ENCODE measurements at places on chromosomes 1 and 21.

- DNase-seq: no peak
These were observed 3.5 kb downstream of the KLHDC7A start for GRCh38 chr1:18484276-18484675.

- no peak for DNase-seq
These were observed 7.2 kb downstream of the INAVA start for GRCh38 chr1:200901796-200902444.

DNA sequence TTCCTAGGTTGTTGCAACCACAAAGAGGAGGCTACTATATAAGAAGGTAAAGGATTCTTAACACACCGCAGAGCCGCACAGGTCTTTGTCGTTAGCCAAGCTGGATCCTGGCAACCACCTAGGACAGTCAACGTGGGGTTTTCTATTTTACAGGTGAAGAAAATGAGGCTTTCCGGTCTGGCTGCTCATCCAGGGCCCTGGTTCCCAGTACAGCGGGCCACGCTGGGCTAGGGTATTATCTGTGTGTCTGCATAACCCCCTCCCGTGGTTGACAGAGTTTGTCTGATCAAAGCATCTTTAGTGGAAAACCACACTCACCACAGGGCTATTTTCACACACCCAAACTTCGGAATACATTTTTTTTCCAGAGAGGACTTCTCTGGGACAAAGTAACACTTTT, 39.0 kb upstream of the PDE9A start:
- DNase-seq: no peak

- no peak for DNase-seq
These were observed 426.5 kb upstream of the BRINP3 start for GRCh38 chr1:190904091-190904695.

DNA sequence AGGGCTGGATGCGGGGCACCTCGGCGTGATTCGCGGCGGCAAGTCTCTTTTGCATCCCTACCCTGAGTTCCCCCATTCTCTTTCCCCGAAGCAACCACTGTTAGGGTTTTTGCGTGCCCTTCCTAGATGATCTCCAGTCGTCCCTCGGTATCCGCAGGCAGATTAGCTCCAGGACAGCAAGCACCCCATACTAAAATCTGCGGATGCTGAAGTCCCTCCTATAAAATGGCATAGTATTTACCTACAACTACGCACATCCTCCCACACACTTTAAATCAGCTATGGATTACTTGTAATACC, 22.8 kb upstream of the CFAP126 start:
- no peak for DNase-seq

DNA sequence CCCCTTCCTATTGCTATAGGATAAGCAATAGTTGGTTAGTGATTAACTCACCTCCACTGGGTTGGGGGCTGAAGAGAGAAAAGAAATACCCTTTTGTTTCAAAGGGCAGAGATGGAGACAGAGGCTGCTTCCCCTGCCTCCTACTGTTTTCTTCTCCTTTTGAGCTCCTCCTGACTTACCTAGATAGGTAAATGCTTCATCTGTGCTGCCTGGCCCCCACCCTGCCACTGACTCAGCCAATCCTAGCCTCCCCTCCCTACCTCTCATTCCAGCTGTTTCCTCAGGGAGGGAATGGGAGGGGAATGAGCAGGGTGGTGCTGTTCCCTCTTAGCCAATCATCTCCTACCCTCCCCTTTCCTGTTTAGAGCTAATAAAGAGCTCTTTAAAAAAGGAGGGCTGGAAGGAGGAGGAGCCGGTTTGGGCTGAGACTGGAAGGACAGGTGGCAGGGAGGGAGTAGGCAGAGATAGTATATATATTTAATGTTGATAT, at the start of gene C1orf116:
Gene C1orf116, minus strand, starts transcription at position 229 of the 490 bp plus-strand sequence. CDS start 5,158 bp downstream, outside the sequence.
- peak; percentile 70 for DNase-seq

DNA sequence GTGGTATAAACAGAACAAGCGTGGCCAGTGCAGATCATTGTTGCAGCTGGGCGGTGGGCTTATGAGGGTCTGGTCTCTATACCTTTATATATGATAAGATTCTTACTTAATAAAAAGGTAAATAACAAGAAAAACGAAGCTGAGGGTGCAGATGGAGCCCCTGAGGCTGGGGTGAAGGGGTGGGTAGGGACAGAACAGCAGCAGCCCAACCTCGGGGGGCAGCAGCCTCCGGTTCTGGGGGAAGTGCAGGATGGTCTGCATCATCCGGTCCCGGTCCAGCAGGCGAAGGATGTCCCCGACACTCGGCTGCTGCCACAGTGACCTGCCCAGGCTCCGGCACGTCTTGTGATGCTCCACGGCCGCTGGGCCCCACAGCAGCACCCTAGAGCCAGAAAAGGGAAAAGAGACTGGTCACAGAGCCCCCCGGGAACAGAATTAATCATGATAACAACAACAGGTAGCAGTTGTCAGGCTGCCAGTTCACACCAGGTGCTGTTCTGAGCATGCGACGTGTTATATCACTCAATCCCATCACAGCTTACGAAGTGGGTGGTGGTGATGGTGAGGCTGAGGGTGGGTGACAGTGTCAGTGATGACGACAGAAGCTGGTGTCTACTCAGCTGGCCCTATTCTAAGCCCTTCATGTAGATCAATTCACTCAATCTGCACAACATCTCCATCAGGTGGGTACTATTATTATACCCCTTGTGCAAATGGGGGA, 35.5 kb downstream of the MRAP start:
- DNase-seq: no peak

DNA sequence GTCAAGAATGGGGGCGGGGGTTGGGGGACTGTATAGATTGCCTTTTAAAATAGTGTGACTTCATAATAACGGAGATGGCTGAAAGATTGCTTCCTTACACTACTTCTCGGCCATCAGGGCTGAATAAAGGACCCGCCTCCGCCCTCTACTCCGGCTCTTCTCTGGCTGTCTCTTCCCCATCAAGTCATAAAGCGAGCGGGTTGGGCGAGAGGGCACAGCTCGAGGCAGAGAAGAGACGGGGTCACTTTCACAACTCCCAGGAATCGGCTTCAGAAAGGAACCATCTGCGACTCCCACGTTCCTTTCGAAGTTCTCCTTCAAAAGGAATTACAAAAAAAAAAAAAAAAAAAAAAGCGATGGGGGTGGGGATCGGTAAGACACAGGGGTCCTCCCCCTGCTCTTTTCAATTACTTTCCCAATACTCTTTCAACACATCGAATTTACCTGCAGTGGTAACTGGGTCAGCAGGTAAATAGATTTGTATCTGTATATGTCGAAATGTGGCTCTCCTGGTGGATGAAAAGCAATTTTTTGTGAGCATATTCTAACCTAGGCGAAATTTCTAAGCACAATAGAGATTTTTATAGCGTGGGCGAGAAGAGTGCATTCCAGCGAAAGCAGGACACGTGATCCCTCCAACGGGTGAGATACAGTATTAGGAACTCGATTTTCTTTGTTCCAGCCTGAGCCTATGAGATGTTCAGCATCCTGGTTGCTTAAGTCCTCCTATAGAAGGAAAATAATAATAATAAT, 2.0 kb downstream of the LRRC7 start:
- DNase-seq: peak; percentile 14

- no peak for DNase-seq
These were observed 3.6 kb downstream of the KIAA0040 start for GRCh38 chr1:175188936-175189335.

GRCh38 chr1:151237678-151238466, 16.7 kb upstream of the PSMD4 start:
- no peak for DNase-seq

GRCh38 chr1:167114725-167115124, 20.9 kb downstream of the STYXL2 start:
- no peak for DNase-seq

GRCh38 chr1:245917403-245917802, 589.7 kb downstream of the SMYD3 start:
- no peak for DNase-seq

GRCh38 chr1:53502641-53503432, 43.6 kb downstream of the DMRTB1 start:
- no peak for DNase-seq

- no peak for DNase-seq
These were observed 34.1 kb upstream of the USH2A start for GRCh38 chr1:216457356-216457755.

DNA sequence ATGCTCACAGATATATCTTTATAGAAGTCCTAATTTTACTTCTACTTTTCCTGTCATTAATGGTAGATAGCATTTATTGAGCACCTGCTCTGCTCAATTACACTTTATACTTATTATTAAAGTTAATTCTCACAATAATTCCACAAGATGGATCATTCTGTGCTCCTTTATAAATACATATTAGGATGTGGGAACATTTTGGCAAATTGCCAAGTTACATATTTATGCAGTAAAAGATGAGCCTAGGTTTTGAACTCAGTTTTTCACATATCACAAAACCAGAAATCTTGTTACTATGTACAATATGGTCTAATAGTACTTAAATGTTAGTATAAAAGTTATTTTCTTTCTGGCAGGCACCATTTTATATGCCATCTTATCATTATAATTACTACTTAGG, 895.0 kb upstream of the B3GALT2 start:
- no peak for DNase-seq

GRCh38 chr1:24946861-24947658, 17.0 kb upstream of the RUNX3 start:
- no peak for DNase-seq

- no peak for DNase-seq
These were observed 94.3 kb downstream of the KCNJ6 start for GRCh38 chr21:37821786-37822450.

DNA sequence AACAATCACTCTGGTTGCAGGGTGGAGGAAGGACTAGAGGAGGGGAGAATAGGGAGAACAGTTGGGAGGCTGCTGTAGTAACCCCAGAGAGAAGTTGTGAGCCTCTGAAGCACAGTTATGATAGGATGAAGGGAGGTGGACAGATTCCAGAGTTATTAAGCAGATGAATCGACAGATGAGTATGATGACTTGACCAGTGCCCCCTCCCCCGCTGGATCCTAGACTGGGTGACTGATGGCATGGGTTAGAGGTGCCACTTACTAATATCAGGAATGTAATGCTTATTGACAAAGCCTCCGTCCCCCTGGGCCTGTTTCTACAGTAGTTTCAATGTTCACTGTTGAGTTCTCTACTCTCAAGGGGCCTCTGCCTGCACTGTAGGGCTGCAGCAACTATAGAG, 14.0 kb upstream of the TIPRL start:
- DNase-seq: no peak
